Fibroblast of skin of left quadriceps (primary cell): ENCODE measurements at places on chromosomes 11 and 22.

GRCh38 chr11:44754876-44755555, 28.3 kb downstream of the TSPAN18 start:
- DNase-seq = no peak

DNA sequence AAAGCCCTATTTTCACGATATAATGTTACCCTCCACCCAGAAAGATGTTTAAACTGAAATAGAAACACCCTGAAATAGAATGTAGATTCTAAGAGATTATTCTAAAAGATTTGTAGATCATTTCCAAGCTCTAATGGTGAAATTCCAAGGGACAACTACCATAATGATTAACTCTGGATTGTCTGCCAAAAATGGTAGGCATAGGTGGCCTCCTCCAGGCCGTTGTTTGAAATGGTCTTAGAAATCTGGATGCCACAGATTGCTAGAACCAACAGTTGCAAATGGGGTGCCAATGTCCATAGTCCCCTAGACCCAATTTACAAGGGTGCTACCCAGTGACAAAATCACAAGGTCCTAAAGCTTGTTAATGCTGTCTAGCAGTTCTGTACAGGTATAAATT, 6.7 kb upstream of the SLC6A5 start:
- DNase-seq = no peak

- DNase-seq = no peak
Measured at GRCh38 chr11:107018219-107018901, at the start of gene GUCY1A2. Gene GUCY1A2, minus strand, starts transcription at chr11:107018476. Its CDS starts 421 bp downstream, at chr11:107018055.

DNA sequence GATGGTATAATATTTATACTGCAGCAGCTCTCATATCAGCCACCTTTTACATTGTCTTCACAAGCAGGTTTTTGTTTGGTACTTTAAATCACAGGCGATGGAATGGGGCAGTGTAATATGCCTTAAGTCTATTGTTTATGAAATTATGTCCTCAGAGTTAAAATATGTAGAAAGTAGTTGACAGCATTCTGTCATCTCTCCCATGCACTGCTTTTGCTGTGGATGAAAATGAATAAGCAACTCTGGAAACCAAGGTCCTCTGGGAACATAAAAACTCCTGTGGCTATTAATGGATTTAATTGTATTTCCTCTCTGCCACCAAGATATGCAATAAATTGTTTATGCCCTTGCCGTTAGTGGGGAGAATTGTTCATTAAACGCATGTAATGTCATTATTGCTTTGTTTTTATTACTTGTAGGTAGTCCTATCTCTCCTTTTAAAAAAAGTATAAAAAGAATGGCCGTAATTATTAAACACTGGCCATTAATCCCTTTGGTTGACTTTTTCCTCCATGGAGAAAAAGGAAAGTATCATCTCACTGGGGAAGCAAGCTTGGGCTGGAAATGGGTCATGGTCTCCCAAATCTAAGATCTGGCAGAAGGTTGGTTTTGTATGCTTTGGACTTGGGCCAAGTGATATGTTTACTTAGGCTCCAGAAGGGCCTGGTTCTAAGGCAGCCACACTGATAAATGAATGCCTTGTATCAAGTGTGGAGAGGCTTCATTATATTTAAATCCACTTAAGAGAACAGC, 13.1 kb downstream of the PACS1 start:
- DNase-seq = no peak

DNA sequence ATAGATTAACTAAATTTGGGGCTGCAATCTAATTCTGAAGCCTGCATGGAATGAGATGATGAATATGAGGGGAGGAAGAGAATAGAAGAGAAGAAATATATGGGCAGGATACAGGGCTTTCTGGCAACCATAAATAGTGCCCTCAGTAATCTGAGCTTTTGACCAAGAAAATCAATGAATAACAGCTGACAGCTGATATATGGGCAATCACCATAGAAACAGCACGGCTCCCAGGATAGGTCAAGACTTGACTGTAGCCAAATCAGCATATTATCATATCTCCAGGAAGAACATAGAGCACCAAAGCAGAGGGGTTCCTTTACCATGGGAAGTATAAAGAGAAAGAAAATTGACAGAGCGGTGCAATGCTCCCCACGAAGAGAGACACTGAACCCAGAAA, 643.8 kb upstream of the TENM4 start:
- DNase-seq = no peak
